ENCODE measurements at places on chromosomes 16 and 17. TPM values are rescaled to one million over a fixed set of nuclear protein-coding genes. Genes with fewer than 3 reads are reported as not detected.

ABCC11 gene
- not detected for total RNA-seq

MYADML2 gene
- total RNA-seq = 16.7 TPM

GAST gene
- not detected for total RNA-seq

TUBB3 gene
- 18.3 TPM for total RNA-seq

DEXI gene
- total RNA-seq = 42.8 TPM

KRT24 gene
- not detected for total RNA-seq

MYCBPAP gene
- total RNA-seq = under 0.01 TPM

MVD gene
- total RNA-seq = 14.1 TPM

PLEKHM1 gene
- total RNA-seq = 7.8 TPM

KRT33B gene
- not detected for total RNA-seq

PRSS27 gene
- not detected for total RNA-seq

TIGD7 gene
- 7.8 TPM for total RNA-seq

TP53TG3B gene
- total RNA-seq = not detected

PIK3R5 gene
- 2.1 TPM for total RNA-seq
